Fibroblast of mammary gland (primary cell): ENCODE measurements at places on chromosomes 2 and 18.
A peak's percentile ranks its signal among the peaks of the same experiment; 100 is the strongest.

- peak; percentile 4 for DNase-seq
Observed at GRCh38 chr2:231016566-231017230, 20.6 kb upstream of the C2orf72 start.

DNA sequence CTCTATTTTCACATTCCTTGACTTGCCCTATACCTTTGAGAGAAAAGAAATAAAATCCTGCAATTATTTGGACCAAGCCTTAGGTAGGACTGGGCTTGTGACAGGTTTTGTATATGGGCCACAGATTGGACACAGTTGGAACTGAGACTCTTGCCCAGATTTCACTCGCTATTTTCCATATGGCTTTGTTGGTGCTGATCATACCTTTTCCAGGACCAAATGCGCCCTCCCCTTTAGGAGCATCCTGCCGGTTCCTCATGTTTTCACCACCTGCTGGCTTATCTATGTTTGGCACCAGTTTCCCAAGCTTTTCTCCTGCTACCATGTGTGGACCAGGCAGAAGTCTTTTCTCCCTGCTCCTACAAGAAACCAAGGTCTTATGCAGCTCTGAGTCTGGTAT, 494.9 kb downstream of the EPHA4 start:
- no peak for DNase-seq

DNA sequence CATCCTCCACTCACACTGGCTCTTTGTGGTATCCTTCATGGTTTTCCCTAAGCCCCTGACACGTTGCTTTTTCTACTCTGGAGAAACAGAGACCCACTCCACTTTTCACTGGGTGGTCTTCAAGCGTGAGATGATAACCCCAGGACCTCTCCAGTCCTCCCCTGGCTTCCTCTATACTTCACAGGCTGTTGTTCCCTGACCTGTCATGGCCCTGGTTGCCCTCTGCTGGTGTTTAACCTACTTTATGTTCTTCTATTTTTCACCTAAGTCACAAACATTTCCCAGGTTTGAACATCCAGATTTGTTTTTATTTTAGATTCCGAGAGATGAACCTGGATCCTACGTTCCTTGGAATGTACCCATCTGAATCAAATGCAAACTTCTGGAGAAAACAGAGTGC, 84.5 kb downstream of the AOX1 start:
- no peak for DNase-seq

DNA sequence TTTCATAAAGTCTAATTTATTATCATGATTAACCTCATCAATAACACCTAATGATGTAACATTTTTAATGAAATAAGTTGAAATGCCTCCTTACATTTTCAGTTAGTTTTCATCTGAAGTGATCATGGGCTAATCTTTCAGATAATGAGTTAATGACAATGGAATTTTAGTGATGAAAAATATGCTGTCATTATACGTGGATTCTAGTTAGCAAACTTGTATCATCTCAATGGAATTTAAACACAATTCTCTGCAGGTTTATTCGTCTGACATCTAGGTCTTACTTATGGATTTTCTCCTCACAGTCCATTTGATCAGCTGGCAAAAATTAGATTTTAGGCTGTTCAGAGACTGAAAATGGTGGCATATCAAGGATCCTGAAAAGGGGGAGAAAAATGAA, 885.0 kb downstream of the SLC4A3 start:
- DNase-seq, result peak; percentile 40

DNA sequence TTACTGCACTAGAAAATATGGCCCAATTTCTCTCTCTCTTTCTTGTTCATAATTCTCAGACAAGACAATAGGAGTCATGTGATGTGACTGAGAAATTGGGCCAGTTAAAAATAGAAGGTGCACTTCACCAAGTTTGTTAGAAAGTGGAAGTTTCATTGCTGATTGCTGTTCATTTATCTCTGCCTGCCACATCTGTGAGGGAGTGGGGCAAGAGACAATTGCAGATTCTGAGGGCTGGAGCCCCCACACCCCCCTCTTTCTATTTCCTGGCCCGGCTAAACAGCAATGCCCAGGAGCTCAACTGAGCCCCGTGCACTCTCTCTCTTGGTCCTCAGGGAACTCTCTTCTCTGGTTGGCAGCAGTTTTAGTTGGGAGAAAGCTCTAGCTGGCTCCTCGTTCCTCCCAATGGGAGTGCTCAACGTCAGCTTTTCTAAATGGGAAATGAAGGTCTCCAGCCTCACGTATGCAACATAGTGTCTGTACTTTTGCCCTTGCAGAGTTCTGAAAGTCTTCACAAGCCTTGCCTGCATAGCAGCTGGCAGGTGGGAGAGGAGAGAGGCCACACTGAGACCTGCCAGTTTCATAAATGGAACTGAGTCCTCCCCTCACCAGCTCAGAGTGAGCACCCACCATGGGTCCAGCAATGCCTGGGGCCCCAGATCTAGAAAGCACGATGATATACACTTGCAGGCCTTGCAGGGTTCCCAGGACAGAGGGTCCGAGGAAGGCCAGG, 115.7 kb downstream of the MYCN start:
- DNase-seq, result no peak

GRCh38 chr2:71711133-71711855, 257.9 kb downstream of the DYSF start:
- DNase-seq, result peak; percentile 94

DNA sequence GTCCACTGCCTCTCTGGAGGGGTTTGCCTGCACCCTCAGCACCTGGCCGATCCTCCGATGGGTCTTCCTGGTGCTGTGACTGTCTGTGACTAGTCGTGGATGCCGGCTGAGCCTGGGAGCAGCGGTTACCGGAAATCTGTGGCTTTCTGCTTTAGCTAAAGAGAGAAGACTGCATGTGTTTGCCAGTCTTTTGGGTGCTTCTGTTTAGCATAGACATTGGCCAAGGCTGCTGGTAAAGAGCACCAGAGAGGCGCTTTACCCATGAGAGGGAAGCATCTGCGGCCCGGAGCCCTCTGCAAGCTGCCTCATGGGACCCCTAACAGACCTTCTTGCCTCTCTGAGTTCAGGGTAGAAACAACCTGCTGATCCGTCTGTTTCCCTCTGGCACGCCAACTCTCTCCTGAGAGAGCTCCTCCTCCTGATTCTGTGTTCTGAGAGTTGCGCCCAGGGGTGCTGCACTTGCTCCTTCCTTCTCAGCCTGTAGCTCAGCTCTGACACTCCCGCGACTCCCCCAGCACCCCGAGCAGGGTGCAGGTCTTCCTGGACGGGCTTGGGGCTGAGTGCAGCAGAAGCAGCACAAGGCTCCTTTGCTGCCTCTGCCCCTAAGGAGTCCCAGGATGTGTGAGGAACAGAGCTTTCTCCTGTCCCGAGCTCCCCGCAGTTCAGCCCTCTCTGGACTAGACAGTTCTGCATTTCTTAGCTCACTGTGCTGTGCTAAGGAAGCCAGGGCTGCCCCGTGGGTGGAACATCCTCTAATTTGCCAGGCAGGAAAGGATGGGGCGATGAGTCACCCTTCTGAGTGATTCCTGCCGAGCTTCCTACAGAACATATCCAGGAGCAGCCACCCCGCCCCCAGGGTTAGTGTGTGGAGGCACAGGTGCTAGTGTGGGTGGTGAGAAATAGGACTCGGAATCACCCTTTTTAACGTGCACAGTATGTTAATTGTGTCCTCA, 203.2 kb downstream of the SH3RF3 start:
- DNase-seq, result peak; percentile 98

GRCh38 chr2:6780765-6781274, 84.9 kb downstream of the CMPK2 start:
- peak; percentile 9 for DNase-seq

DNA sequence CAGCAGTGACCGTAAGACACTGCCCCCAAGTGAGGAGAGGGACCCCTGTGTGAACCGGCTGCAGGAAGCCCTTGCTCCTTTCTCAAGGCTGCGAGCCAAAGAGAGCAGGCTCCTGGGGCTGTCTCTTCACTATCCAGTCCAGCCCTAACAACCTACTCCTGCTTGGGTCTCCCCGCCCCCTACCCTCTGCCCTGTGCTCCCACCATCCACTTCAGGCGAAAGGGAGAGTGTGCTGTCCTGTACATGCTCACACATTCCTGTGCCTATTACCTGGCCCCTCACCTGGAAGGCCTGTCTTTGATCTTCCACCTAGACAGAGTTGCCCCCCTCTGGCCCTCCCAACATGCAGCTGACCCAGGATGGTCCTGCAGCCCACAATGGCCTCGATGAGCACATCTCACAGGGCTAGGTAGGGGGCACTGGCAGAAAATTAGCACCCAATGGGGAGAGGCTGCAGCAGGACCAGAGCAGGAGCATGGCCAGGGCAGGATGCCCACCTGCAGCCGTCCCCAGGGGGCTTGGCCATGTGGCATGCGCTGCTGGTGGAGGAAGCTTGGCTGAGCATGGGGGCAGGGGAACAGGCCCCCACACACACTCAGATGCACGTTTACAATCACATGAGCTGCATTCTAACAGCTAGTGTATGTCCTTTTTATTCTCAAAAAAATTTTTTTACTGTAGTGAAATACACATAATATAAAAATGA, 93.5 kb downstream of the POLR1A start:
- DNase-seq, result no peak

- DNase-seq, result no peak
Observed at GRCh38 chr2:100814453-100814852, 5.5 kb upstream of the NPAS2 start.
